GM20000 (cell line): ENCODE measurements at places on chromosomes 1 and 21.

DNA sequence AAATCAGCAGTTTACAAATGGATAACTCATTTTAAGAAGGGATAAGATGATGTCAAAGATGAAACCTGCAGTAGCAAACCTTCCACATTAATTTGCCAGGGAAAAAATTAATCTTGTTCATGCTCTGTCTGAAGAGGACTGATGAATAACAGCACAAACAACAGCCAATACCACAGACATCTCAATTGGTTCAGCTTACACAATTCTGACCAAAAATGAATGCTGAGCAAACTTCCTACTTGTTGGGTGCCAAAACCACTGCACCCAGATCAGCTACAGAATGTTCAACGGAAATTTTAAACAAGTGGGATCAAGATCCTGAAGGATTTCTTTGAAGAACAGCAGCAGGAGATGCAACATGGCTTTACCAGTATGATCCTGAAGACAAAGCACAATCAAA is 98.3 kb downstream of the COQ8A start:
- no peak for DNase-seq

DNA sequence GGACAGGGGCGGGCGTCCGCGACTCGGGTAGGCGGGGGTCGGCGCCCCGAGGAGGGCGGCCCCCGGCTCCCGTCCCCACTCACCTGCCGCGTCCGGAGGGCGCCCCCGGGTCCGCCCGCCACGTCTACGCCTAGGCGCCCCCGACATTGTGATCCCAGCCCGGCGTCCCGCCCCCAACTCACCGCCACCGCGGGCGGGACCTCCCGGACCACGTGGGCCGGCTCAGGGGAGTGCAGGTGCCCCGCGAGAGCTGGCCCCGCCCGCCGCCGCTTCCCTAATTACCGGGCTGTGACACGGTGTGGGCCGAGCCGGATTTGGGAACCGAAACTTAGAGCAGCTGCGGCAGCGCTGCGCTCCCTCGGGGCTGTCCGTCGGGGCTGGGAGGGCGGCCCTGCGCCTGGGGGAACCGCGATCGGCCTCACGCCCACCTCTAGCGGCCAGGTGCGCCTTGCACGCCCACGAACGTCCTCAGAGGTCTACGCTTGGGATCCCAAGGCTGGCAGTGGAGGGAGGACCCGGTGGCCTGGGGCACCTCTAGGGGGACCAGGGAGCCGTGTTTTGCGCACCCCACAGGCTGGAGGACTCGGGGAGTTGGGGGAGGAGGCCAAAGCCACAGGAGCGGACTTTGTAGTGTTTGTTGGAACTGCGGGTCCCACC is 521 bp upstream of the NADK start:
- DNase-seq = peak; percentile 96

GRCh38 chr1:56915960-56916359 is 49.9 kb downstream of the C8B start:
- no peak for DNase-seq

DNA sequence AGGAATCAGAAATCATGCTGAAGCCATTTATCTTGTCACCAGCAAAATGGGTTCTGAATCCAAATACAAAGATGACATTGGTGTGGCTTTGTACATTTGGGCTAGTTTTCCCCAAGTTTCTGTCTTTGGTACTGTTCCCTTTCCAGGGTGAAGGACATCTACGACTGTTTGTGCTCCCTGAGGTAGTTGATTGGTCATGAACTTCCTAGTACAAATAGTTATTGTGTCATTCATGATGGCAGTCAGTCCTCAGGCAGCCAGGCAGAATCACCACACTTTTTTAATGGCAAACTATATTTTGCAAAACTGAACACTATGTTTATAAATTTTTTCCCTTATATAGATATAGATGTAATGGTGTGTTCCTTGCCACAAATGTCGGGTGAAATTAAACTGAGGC is 46.0 kb downstream of the CEP350 start:
- no peak for DNase-seq

GRCh38 chr1:234670967-234671626 is 61.1 kb upstream of the IRF2BP2 start:
- peak; percentile 23 for DNase-seq

- DNase-seq = no peak
Observed at GRCh38 chr1:38138498-38139233, 92.1 kb upstream of the POU3F1 start.

DNA sequence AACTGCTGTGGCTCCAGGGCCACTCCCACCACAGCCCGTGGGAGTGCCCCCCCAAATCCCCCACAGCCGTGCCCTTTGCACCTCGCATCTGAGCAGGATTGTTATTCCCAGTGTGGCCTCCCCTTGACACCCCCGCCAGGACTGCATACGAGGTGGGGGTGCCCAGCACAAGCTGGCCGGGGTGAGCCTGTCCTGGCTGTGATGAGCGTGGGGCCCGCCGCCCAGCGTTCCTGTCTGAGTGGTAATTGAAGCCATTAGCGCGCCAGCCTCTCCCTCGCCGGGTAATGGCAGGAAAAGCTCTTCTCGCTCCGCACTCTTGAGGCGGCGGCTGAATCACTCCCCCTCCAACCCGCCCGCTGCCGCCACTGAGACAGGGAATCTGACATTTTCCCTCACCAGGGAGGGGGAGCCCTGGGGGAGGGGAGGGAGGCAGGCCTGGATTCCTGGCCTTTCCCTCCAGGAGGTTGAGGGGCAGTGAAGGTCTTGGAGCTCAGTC is 27.7 kb downstream of the PTPRF start:
- DNase-seq = no peak

DNA sequence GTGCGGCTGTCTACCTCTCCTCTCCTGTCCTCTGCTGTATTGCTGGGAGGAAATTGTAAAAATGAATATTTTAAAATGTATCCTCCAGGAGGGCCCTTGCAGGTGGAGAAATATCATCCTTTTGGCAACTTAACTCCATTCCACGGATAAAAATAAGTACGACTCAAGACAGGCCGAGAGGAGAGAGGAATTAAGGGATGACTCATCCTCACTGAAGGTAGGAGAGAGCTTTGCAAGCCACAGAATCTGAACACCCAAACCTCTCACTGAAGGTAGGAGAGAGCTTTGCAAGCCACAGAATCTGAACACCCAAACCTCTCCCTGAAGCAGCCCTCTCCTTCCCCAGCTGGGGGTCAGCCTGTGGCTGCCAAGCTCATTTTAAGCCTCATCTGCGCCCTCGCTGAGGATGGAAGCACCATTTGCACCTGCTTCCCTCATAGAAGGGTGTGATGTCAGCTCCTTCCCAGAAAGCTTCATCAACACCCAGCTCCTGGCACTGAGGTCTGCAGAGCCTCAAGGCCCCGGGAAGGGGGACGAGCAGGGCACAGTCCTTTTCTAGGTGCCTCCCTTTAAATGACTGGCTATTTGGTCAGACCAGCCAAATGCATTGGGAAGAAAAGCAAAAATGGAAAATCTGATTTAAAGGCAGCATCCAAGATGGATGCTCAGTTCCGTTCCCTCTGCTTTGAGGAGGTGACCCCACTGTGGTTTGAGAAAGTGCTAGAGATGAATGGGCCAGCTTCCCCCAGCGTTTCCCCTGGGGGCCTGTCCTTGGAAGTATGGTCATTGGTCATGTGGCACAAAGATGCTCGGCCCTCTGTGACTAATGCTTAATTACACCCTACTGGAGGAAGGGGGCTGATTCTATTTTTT is 12.9 kb upstream of the SELENON start:
- no peak for DNase-seq

- DNase-seq = no peak
Observed at GRCh38 chr1:215267495-215267894, 185.0 kb downstream of the KCNK2 start.

- peak; percentile 38 for DNase-seq
Observed at GRCh38 chr1:227558732-227559262, 4.6 kb upstream of the ZNF678 start.

- peak; percentile 10 for DNase-seq
Observed at GRCh38 chr1:100834777-100835660, 59.6 kb downstream of the EXTL2 start.
